Lung microvascular endothelial cell (primary cell): ENCODE measurements at places on chromosomes 4 and X. TPM values are rescaled to one million over a fixed set of nuclear protein-coding genes. Genes with fewer than 3 reads are reported as not detected.

DNA sequence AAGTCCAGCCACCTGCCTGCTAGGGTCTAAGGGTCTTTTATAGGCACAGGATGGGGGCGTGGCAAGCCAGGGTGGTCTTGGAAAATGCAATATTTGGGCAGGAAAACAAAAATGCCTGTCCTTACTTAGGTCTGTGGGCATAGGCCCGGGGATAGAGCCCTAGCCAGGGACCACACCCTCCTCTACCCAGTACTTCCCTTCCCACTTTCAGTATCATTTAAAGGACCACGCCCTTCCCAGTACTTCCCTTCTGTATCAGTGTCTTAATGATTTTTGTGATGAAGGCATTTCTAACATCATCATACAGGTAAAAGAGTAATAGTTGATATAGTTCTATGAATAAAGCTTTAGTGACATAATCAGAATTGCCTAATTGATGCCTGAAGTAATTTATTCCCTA, 11.4 kb downstream of the BANK1 start:
- DNase-seq, result no peak

Gene IL13RA1
- total RNA-seq, result 44.9 and 53.6 TPM in 2 replicates

Gene TMEM271
- total RNA-seq, result not detected in 2 replicates

- DNase-seq, result peak; percentile 96
Observed at GRCh38 chr4:7781366-7781765, 158.3 kb downstream of the AFAP1 start.

Gene GRPR
- under 0.01 TPM in 2 replicates for total RNA-seq

GRCh38 chr4:110848787-110849186, 225.9 kb upstream of the PITX2 start:
- DNase-seq, result no peak

GRCh38 chrX:27917713-27918500, 63.3 kb downstream of the DCAF8L1 start:
- DNase-seq, result no peak

GRCh38 chr4:182683661-182684060, 233.5 kb downstream of the DCTD start:
- DNase-seq, result peak; percentile 39

- no peak for DNase-seq
Observed at GRCh38 chrX:133923113-133923512, 62.3 kb downstream of the GPC3 start.

- DNase-seq, result no peak
Observed at GRCh38 chrX:132401935-132402334, 86.9 kb downstream of the MBNL3 start.

- no peak for DNase-seq
Observed at GRCh38 chr4:137203601-137204000, 328.7 kb downstream of the PCDH18 start.

DNA sequence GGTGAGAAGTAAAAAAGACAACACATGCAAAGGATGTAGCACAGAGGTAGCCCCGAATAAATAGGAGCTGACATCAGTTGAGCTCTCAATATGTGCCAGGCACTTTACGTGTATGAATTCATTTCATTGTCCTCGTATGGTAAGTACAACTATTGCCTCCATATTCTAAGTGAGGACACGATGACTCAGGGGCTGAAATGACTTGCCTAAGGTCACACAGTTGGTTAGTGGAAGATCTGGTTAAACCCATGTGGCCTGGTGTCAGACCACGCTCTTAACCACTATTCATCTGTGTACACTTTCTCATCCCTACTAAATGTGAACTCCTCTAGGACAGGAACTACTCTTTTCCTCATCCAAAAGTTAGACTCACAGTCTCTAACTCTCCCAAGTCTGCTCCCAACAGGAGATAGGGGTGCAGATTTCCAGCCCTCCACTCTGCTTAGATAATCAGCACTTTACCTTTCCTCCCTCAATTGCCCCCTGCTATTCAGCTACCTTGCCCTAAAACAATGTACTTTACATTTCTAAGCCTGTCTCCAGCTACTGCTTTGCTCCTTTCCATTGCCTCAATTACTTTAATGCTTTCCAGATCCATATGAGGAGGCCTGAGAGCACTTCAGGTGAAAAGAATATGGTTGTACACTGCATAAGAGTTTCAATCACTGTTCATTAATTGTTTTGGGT, 58.8 kb upstream of the LHFPL1 start:
- DNase-seq, result no peak

DNA sequence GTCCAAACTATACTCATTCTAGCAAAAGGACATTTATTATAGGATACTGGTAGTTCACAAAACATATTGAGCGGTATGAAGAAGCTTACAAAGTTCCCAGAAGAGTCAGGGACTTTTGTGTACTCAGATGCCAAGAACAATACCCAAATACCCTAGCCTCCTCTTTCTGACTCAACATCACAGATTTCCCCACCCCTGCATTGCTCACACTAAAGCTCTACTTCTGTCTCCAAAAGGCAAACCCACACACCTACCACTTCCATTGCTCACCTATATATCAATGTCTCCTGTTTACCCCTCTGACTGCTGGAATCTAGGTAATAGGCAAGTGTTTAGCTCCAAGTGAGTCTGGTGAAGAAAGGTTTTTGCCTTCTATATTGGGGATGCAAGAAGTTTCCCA, 100.7 kb upstream of the HCCS start:
- no peak for DNase-seq

- DNase-seq, result no peak
Observed at GRCh38 chrX:73841337-73841736, 278.3 kb downstream of the CHIC1 start.

DNA sequence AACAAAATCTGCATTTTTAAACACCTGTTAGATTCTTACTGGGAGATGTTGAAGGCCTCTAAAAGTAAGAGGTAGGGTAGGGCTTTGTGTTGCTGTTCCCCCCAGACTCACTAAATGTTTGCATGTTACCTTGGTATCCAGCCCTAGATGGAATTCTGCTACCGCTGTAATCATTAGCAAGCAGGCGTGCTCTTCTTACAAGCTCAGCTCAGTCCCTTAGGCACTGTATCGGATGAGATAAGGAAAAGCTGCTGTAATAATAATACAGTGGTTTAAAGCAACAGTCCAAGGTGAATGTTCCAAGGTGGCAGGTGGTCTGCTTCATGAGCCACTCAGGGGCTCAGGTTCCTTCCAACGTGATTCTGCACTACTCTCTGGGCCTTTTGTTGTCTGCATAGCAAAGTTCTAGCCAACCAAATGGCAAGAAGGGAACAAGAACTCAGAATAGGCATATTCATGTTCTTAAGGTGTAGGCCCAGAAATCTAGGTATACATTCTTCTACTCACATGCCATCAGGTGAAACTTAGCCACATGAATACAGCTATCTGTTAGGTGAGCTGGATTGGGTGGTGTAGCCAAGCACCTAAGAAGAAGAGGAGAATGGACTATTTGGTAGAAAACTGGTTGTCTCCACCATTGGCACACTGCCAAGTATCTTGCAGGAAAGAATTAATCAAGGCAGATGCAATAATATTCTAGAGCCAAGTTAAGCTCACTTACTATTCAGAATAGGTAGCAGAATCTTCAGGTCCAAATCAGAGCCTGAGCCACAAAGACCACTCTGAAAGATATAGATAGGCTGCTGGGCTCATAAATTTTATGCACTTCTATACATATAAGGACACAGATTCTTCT, 46.0 kb downstream of the COQ2 start:
- DNase-seq, result peak; percentile 11

Gene ZAR1
- not detected in 2 replicates for total RNA-seq

- peak; percentile 87 for DNase-seq
Observed at GRCh38 chr4:53908661-53909078, 155.7 kb downstream of the CHIC2 start.

- no peak for DNase-seq
Observed at GRCh38 chr4:179398414-179398813, 1956.2 kb upstream of the AGA start.

DNA sequence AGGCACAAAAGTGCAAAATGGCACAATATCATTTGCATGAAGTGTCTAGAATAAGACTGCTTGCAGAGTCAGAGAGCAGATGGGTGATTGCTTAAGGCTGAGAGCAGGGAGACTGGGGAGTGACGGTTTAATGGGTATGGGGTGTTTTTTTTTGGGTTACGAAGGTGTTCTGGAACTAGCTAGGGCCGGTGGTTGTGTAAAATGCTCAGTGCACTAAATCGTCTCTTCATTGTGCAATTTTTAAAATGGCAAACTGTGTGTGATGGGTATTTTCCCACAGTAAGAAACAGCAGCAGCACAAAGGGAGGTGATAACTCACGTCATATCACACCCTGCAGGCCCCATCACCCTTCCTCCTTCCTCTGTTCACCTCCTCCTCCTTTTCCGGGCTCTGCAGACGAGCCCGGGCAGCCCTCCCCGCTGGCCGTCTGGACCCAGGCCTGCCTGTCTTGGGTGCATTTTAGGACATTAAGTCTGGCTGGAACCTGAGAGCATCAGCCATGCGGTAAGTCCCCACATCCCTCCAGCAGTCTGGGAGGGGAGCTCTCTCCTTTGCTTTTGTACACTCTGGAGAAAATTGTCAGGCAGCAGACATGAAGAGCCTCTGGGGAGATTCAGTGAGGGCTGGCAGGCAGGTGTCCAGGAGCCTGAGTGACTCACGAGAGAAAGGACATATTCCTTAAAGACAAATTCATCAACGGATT, 42.7 kb downstream of the ASMT start:
- peak; percentile 31 for DNase-seq

GRCh38 chrX:40174001-40174853, 76.5 kb upstream of the BCOR start:
- no peak for DNase-seq

Gene TCEAL5
- total RNA-seq, result not detected in 2 replicates

DNA sequence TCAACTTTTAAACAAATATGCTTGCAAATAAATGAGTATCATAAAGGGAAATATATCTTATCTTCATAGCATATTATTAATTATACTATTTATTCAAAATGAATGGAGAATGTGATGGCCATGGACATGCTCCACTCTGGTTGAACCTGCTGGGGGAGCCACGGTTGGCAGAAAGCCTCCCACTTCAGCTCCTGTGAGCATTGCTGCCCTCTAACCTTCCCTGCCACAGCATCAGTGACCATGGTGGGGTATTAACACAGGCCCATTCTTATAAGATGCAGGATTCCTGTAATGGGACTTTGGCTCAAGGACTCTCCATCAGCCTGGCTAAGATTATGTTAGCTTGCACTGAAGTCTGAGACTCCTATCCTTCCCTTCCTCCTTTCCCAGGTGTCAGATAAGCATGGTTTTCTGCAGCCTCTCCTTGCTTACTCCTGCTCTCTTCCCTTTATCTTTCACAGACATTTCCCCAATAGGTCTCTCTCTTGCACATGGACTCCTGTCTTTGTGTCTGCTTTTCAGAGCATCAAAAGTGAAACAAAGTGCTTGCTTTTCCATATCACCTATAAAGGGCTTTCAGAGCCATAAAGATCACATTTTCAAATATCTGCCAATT, 4.9 kb upstream of the ABRAXAS1 start:
- DNase-seq, result no peak

DNA sequence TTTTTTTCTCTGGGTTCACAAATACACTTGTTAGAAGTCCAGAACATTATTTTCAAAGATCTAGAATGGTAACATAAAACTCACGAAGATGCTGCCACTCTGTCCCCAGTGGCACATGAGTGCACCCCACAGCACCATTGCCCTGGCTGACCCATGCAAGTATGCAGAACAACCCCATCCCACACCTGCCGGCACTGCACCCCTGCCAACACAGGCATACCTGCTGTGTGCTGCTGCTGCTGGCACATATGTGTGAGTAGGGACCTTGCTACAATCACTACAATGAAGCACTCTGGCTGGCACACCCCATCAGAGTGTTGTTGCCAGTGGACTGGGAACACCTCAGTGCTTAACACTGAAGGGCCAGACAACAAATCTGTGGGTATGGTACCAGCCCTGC, 66.9 kb downstream of the CISD2 start:
- DNase-seq, result no peak

Gene HOPX
- total RNA-seq, result 1.2 and 1.7 TPM in 2 replicates

DNA sequence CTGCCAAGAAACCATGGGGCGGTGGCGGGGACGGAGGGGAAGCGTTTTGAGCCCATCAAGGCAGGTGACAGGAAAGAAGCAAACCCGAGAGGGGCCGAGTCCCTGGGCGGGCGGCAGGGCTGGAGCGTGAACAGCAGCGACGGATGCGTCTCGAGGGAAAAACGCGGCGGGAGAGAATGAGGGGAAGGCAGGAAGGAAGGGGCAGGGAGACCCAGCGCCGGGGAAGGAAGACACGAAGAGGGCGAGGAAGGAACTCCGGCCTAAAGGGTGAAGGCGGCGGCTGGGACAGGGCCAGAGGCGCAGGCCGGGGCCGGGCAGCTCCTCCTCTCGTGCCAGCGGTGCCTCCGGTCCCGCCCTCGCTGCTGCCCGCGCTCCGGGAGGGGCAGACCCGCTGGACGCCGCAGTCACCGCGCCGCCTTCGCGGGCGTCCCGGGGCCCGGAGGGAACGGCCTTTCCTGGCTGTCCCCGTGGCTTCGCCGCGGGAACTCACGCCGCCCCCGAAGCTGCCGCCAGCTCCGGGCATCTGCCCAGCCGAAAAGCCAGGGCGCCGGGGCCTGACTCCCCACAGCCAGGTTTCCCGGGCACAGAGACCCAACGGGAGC, 751 bp upstream of the RGS12 start:
- peak; percentile 66 for DNase-seq

Gene SOX3
- not detected in 2 replicates for total RNA-seq

DNA sequence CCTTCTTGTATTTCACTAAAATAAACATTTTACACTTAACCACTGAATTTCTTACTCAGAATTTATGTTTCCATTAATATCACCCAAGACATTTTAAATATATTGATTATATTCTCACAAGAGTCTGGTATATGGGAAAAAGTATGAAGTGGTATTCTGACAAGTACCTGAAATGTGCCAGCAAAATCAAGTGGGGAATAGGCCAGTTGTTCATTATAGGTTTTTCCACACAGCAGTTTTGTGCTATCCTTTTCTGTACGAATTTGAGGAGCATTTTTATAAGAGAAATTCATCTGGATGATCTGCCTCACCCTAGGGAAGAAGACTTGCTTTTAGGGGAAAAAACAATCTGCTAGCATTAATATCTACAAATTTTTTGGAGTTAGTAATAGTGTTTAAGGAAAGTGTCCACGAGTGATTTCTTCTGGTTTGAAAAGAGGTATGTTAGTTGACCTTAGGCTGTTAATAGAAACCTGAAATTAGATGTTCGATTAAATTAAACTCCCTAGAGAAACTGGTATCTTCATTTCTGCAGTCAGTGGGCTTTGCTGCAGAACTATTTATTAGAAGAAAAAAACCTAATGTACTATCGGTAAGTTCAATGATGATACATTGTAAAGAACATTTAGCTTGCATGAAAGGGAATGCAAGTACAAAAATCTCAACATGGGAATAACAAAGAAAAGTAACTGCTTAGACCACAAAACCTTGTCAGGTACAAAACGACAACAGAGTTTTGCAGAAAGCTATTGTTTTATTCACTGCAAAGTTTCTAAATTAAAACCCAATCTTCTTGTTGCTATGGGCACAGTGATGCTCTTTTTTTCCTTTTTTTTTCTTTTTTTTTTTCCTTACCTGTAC, 1.8 kb downstream of the KLF3 start:
- DNase-seq, result no peak
